Activated CD8-positive, alpha-beta T cell treated with anti-CD3 and anti-CD28 coated beads for 36 hours (primary cell): ENCODE measurements at places on chromosomes 16 and 17. TPM values are rescaled to one million over a fixed set of nuclear protein-coding genes. Genes with fewer than 3 reads are reported as not detected.

The BIRC5 gene
- total RNA-seq: 90.6 TPM

The SKAP1 gene
- 73.9 TPM for total RNA-seq

The SMIM22 gene
- total RNA-seq: not detected

The C17orf107 gene
- 3.0 TPM for total RNA-seq

The EME1 gene
- 48.0 TPM for total RNA-seq

The UBE2O gene
- 36.8 TPM for total RNA-seq
